ENCODE measurements at places on chromosomes 4 and X. TPM values are rescaled to one million over a fixed set of nuclear protein-coding genes. Genes with fewer than 3 reads are reported as not detected.
A peak's percentile ranks its signal among the peaks of the same experiment; 100 is the strongest.

The ZFYVE28 gene
- 15.0 TPM for polyA plus RNA-seq

The FABP2 gene
- 110 TPM for polyA plus RNA-seq

The DACH2 gene
- 0.04 TPM for polyA plus RNA-seq

The TENT5D gene
- not detected for polyA plus RNA-seq

The ARMCX2 gene
- polyA plus RNA-seq, result 1.8 TPM

The GLOD5 gene
- polyA plus RNA-seq, result 22.7 TPM

The UCHL1 gene
- 49.9 TPM for polyA plus RNA-seq

The ATP2B3 gene
- not detected for polyA plus RNA-seq

The CT55 gene
- 1.2 TPM for polyA plus RNA-seq

The SLC9A6 gene
- 8.2 TPM for polyA plus RNA-seq

The HSPA4L gene
- polyA plus RNA-seq, result under 0.01 TPM

The RAB40AL gene
- polyA plus RNA-seq, result 0.19 TPM

The UGT8 gene
- polyA plus RNA-seq, result 2.4 TPM

The SPP1 gene
- polyA plus RNA-seq, result 29.4 TPM

The DCHS2 gene
- under 0.01 TPM for polyA plus RNA-seq

The MAGEA9B gene
- not detected for polyA plus RNA-seq

The SLC34A2 gene
- polyA plus RNA-seq, result 0.03 TPM

The SLC16A2 gene
- 0.23 TPM for polyA plus RNA-seq

The FAM114A1 gene
- 24.7 TPM for polyA plus RNA-seq

- DNase-seq, result no peak
Measured at GRCh38 chr4:100986360-100986868, 360.9 kb downstream of the PPP3CA start.

GRCh38 chr4:157521906-157522305, 301.4 kb downstream of the GRIA2 start:
- DNase-seq, result no peak

- no peak for DNase-seq
Measured at GRCh38 chr4:85870298-85871083, 395.5 kb downstream of the ARHGAP24 start.

- no peak for DNase-seq
Measured at GRCh38 chr4:11428231-11428898, at the start of gene HS3ST1. Gene HS3ST1 (minus strand): TSS chr4:11428894. CDS start chr4:11400005, 28,889 bp downstream.

DNA sequence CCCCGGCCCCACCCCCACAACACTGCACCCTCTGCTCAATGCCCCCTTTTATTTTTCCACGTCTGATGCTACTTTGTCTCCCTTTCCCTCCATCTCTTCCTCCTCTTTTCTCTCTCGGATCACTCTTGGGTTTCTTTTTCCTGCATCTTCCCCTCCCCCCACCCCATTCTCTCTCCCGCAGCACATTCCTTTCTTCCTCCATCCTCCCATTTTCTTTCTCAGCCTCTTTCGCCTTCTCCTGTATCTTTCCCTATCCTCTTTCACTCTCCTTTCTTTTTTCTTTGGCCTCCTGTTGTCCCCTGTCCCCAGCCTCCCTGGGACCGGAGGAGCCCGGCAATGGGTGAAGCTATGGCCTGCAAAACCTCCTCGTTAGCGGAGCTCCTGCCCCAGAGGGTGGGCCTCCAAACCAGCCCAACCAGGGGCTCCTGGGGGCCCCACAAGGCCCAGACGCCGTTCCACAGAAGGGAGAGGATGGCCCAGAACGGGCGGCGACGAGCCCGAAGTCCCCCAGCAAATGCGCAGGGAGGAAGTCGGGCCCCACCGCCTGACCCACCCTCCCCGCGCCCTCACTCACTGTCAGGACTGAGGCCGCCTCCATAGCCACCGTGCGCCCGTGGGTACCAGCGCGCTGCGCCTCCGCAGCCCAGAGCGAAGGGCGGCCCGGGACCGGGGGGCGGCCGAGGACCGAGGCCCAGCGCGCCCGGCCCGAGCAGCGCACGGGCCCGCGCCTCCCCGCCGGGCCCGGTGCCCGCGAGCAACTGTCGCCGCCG, 807 bp downstream of the HMX1 start:
- DNase-seq, result no peak

GRCh38 chrX:110252711-110253110, 65.2 kb downstream of the AMMECR1 start:
- no peak for DNase-seq

DNA sequence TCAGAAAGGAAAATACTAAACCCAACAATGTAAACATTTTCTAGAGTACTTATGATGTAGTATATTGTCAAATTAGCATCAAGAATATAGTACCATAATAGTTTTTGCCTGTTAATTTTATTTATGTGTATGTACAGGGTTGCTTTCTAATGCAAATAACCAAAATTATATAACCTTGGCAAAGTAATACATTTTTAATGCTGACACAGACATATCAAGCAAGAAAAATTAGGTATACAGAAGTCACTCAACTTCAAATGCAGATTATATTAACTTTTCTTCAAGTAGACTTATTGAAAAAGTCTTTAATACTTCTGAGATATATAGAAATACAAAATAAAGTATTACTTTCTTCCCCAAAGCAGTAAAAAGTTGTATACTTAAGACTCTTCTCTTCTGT, 44.3 kb downstream of the MAPK10 start:
- no peak for DNase-seq

DNA sequence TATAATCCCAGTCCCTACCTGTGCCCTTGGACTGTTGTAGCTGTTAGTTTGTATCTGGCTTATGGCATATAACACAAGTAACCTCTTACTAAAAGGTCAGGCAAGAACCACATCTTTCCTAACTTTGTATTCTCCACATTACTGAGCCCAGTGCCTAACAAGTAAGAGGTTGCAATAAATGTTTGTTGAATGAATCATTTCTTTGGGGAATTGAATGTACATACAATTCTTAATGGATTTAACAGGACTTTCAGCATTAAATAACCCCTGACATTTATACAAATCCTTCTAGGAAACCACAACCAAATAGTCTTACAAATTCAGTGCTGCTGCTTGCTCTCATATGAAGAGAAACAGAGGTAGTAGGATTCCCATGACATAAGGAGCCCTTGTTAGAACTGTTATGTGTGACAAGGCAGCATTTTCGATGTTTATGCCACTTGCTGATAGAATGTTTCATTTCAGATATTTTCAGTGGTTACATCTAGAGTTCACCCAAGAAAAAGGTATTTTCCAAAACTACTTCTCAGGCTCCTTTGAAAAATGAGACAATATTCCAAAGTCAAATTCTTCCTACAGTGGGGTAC, 62.0 kb downstream of the MBNL3 start:
- DNase-seq, result no peak

- no peak for DNase-seq
Measured at GRCh38 chr4:176077561-176077960, 11.9 kb downstream of the WDR17 start.

DNA sequence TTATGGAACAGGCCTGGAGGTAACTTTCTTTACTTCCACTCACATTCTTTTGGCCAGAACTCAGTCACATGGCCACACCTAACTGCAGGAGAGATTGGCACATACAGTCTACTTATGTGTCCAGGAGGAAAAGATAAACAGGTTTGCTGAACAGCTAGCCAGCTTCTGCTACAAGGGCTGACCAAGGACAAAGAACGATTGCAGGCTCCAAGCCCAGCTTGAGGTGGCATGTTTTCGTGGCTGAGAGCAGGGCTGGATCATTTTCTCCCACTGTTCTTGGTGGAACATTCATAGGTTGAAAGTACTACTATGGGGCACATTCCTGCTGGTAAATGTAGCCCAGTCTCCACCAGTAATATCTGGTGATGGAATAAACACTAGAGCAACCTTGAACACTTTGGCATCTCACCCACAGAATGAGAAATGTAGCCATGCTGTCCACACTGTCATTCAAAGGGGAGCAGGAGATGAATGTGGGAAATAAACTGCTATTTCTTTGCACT, 28.2 kb downstream of the NHS start:
- no peak for DNase-seq

- DNase-seq, result peak; percentile 64
Measured at GRCh38 chrX:1386338-1387127, 5.4 kb downstream of the SLC25A6 start.

- DNase-seq, result no peak
Measured at GRCh38 chr4:12360391-12360790, 931.7 kb upstream of the HS3ST1 start.

GRCh38 chr4:8855818-8856245, 15.8 kb downstream of the HMX1 start:
- DNase-seq, result no peak

DNA sequence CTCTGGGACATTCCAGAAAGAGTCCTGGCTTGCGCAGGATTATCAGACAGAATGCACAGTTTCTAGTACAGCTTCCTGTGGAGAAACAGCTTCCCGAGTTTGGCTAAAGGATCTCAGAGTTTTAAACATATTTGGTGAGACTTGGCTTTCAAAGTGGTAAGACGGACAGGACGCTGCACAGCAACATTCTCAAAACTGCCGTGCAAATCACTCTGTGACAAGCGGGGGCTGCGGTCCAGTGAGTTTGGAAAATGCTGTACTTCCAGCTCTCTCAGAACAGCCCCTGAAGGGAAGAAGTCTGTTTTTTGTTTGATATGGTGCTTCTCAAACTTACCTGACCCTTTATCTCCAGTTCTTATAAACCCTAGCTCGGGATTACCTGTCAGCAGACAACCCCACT, 18.1 kb downstream of the LGI2 start:
- no peak for DNase-seq

GRCh38 chr4:29415771-29416170, 1304.4 kb upstream of the PCDH7 start:
- no peak for DNase-seq

DNA sequence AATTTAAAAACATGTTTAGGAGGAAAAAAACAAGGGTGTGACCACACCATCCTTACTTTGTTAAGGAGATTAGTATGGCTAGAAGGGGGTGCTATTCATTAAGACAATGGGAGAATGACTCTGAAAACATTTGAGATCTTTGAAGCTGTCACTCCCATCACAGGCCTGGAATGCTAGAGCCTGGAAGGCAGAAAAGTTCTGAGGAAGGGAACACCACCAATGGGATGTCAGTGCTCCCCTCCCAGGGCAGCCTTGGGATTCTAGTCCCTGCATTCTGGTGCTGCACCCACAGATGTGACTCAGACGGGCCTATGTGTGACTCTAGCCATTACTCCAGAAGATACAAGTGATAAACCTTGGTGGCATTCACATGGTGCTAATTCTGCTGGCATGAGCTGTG, 162.2 kb upstream of the ANXA10 start:
- DNase-seq, result no peak

DNA sequence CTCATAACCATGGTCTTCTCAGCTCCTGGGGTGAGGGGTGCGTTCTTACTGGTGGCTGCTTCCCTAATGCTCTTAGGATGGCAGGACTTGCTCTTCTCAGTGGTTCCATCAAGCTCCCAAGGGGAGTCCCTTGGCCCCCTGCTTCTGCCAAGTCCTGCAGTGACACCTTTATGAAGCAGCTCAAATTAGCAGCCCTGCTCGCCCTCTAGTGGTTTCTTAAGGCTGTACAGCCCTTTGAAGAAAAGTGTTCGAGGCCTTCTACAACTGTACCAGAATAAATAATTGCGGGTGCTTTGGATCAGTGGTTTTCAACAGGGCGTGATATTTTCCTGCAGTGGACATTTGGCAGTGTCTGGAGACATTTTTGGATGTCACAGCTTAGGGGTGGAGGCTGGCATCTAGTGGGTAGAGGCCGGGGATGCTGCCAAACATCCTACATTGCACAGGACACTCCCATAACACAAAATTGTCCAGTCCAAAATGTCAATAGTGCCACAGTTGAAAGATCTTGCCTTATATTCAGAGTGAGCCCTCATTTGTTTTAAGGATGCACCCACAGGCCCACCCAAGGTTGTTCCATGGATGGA, 204.7 kb upstream of the S100G start:
- no peak for DNase-seq

- no peak for DNase-seq
Measured at GRCh38 chr4:165301833-165302232, 25.6 kb upstream of the MSMO1 start.

DNA sequence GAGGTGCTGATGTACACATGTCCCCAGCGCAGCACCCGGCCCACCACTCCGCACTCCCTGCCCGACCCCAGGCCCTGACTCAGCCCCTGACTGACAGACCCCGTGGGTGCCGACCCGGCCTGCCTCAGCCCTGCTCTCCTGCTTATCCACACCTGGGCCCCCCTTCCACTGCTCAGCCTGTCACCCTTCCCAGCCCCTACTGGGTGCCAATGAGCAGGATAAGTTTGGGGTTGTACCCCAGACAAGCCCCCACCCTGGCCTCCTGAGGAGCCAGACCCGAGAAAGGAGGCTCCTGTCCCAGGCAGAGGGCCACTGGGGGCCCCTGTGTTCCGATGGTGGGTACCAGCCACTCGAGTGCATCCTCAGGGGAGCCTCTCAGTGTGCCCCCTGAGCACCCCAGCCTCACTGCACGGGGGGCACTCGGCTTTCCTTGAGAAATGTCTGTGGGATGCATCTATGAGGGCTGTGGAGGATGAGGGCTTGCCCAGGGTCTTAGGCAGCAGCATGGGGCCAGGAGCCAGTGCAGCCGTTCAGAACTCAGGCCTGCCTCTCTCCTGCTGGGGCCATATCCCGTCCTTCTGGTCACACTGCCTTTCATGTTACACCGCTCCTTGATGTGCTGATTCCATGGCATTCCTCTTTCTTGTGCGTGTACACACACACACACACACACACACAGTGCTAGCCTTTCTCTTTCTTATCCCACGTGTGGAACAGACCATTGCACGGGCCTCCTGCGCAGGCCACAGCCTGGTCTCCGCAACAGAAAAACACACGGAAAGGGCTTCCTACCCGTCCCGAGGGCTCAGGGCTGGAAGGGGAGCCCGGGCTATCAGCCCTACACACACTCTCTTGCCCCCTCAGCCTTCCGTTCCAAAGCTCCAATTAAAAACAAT, 220.1 kb upstream of the PSAPL1 start:
- no peak for DNase-seq

- DNase-seq, result no peak
Measured at GRCh38 chr4:74631338-74631737, 163.0 kb downstream of the BTC start.

- DNase-seq, result no peak
Measured at GRCh38 chr4:44722001-44722400, 4.4 kb downstream of the GNPDA2 start.

DNA sequence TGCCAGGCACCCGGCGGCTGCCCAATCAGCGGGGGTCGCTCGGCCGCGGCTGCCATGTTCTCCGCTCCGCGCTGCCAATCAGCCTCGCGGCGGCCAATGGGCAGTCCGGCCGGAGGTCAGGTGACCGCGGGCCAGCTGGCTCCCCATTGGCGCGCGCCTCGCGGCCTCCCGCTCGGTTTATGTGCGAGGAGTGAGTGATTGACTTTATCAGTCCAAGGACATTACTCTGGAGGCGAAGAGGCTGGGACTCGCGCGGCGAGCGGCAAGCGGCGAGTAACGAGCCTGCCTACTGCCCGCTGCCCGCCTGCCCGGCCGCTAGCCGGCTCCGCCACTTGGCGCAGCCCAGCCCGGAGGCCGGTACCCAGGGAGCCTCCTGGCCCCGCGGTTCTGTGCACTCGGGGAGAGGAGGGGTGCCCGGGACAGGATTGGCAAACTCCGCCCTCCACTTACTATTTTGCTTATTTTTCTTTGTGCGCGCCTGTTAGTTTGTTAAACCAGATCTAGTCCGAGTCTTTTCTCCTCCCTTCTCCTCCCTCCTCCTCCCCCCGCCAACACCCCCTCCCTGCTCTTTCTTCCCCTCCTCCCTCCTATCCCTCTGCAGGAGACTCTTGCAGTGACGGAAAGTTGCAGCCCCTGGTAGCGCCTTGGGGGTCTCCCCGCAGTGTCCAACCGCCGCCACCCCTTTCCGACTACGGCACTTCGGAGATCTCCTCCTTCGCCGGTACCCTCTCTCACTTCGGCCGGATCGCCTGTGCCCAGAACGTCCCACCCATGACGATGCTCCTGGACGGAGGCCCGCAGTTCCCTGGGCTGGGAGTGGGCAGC, at the start of gene ZIC3:
Gene ZIC3, plus strand, starts transcription at position 207 of the 825 bp plus-strand sequence. Its CDS starts 565 bp downstream, at position 772.
- peak; percentile 67 for DNase-seq

Measured in sigmoid colon (tissue), 7 donors.